ENCODE measurements at places on chromosomes 6 and 20.

- no peak for ATAC-seq
These were observed 78.0 kb downstream of the SLC22A3 start for GRCh38 chr6:160426136-160426535.

DNA sequence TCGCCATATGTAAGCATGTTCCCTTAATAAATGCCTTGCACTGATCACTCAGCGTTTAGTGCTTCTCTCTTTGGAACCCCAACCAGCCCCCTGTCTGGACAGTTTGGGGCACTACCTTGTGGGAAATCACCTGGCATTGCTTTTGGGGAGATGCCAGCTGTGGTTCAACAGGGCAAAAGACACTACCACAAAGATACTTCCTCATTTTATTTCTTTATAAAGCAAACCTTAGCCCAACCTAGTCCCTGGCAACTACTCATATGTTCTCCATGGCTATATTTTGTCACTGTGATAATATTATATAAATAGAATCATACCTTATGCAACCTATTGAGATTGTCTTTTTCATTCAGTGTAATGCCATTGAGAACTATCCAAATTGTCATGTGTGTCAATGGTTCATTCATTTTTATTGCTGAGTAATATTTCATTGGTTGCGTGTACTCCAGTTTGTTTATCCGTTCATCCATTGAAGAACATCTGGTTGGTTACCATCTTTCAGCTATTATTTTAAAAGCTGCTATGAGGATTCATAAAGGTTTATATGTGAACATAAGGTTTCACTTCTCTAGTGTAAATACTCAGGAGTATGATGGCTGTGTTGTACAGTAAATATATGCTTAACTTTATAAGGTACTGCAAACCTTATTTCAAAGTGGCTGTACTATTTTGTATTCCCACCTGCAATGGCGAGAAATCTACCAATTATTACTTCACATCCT is 114.8 kb downstream of the MOXD1 start:
- no peak for ATAC-seq

GRCh38 chr6:3278691-3279090 is 19.9 kb downstream of the PSMG4 start:
- no peak for ATAC-seq

GRCh38 chr6:2179241-2179640 is 66.2 kb downstream of the GMDS start:
- no peak for ATAC-seq

- no peak for ATAC-seq
These were observed 27.0 kb downstream of the PSMG4 start for GRCh38 chr6:3285732-3286131.

DNA sequence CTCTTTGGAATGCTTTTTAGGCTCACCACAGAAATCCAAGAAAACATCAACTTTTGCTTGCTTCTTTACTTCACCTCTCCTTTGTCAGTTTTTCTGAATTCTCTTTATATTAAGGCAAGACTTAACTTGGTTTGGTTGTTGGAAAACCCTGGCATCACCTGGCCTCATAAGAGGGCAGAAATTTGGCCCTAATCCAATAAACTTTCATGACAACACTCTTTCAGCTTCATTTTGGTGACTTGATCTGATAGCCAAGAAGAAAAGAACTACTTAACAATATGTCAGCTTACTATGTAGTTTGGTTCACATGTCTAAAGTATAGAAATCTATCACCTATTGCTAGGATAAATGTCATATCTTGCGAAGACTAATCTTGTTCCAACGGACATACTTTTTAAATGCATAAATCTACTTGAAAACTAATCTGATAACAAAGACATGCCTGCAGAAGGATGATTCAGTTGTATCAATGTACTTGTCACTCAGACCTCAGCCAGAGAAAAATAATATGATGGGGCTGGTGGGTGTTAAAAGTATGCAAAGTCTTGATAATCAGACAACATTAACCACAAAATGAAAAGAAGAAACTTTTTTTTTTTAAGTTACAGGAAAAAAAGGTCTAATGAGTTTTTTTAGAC is 19.3 kb upstream of the HBS1L start:
- no peak for ATAC-seq

DNA sequence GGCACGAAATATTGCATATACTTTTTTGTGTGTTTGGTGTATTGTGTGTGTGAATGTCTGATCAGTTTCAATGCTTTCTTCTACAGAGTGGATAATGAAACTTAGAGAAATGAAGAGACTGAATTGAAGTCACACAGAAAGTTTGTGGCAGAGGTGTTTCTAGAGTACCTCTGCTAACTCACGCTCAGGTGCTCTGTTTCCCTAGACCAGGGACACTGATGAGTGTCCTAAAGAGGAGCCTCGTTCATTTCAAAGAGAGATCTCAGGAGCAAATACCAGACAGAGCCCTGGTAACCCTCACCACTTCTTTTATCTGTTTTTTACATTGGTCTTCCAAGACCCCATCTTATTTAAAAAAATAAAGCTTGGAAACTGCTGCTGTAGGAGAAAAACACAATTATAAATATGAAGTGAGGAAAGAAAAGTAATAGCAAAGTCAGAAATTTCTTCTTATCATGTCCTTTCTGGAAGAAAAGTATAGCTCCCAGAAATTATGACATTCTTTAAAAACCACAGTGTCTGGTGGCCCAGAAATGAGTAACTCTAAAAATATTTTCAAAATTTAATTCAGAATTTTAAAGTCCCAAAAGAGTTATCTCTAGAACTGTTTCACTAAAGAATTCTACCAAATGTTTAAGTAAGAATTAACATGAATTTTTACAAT is 720.6 kb downstream of the RFPL4B start:
- no peak for ATAC-seq
